ENCODE measurements at places on chromosomes 2 and 18.

GRCh38 chr2:235458839-235459273 is 35.0 kb upstream of the AGAP1 start:
- DNase-seq, result no peak

GRCh38 chr2:235669983-235670962 is 176.4 kb downstream of the AGAP1 start:
- no peak for DNase-seq

DNA sequence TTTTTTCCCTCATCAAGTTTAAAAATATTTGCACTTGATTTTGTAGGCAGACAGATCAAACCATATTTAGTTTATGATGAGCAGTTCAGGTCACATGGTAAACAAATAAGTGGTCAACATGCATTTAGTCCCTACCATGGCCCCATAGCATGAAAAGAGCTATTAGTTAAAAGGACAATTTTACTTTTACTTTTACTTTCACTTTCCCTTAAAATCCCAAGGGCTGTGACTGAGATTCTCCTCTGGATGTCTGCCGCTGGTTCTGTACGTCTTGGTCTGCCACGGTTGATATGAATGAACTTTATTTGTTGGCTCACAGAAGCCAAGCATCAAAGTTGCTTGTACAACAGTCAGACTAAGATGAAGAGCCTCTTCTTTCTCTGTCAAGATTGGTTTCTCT is 626.2 kb upstream of the CDH7 start:
- no peak for DNase-seq

- no peak for DNase-seq
Observed at GRCh38 chr2:219702796-219703545, 75.5 kb downstream of the SLC4A3 start.

DNA sequence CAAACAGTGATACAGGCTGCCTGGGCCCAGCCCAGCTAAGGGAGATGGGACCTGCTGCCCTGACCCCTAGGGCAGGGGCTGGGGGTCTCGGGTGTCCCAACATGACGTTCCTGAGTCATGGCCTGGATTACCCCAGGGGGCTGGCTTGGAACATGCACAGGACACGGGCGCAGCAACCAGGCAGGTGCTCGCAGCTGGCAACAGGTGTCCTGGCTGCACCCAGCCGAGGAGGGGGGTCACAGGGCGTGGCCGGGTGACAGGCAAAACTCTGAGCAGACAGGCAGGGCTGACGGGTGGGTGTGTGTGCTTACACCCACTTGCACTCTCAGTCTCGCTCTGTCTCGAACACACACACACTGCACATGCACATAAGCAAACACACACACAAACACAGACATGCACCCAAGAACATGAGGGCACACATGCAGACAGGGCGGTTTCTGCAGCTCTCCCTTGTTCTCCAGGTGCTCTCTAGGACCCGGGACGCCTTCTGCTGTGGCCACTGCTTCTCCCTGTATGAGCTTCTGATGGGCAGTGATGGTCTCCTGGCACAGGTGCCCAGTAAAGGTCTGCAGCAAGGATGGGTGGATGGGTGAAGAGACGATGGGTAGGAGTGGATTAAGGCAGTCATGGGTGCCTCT is 33.7 kb upstream of the TAF1B start:
- DNase-seq, result no peak

DNA sequence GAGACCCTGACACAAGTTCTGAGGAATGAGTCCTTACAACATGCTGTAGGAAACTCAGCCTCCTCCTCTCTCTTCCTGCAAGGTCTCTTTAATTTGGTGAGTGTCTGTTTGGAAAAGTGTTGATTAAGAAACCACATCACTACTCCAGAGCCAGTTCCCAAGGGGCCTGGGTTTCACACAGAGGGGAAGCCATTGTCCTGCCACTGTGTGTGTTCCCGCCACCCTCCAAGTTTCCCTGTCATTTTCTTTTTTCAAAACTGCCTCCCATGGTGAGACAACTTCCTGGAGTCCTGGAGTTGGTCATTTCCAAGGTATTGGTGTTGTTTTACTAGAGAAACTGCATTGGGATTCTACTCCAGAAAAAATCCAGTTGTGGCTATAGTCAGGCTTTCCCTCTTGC is 232.0 kb upstream of the PARD3B start:
- DNase-seq, result no peak

DNA sequence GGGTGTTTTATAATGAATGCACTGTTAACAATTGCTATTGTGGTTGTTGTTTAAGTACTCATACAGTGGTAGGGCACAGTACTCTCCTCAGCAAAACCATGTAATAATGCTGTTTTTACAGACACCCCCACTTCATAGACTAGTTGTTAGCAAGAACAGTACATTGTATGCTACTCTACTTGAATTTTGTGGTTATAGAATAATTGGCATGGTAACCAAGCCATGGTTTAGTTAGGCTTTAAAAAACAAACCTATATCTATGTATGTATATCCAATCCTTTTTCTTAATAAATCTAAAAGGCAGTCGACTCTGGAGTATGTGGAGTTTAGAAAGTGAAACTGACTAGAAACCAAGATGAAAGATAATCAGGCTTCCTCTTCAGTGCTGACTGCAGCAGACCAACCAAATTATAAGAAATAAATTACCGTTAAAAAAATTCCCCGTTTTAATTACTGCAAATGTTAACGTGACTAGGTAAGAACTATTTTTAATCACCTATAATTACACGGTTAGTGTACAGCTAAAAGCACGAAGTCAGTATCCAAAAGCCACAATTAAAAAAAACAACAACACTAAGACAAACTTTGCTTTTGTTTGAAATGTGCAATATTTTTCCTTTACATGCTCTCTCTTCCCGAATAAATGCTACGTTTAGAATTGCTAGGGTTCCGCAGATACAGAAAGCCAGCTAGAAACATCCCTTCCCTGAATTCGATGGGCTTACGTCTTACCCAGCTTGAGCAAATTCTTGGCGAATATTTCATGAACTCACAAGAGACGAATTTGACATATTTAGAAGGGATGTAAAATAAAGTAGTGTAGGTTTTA is 113.3 kb upstream of the SERTAD2 start:
- no peak for DNase-seq

DNA sequence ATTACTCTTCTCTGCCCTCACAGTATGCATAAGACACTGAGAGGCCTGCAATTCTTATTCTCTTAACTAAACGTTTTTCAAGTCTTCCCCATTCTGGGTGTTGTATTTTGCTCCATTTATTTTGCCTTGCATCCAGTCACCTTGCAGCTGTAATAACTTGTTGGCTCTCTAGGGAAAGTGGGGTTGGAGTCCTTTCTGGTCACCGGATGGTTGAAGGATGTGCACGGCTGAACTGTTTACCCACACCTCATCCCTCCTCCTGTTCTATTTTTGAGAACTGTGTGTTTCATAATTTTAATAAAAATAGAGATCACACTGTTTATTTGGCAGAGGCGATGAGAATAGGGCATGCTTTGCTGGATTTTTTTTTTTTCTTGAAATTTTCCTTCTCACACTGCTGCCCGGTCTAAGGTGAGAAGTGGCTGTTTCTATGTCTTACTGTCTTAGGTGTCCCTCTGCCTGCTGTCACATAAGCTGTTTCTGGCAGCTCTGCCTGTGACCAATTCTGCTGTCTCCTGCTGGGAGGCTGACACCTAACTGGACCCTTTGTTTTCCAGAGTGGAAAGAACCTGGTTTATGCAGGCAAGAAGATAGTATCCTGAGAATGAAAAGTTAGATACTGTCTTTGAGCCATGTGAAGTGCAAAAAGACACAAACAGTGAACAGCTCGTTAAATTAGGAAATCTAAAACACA is 342.6 kb downstream of the DPP10 start:
- DNase-seq, result no peak

DNA sequence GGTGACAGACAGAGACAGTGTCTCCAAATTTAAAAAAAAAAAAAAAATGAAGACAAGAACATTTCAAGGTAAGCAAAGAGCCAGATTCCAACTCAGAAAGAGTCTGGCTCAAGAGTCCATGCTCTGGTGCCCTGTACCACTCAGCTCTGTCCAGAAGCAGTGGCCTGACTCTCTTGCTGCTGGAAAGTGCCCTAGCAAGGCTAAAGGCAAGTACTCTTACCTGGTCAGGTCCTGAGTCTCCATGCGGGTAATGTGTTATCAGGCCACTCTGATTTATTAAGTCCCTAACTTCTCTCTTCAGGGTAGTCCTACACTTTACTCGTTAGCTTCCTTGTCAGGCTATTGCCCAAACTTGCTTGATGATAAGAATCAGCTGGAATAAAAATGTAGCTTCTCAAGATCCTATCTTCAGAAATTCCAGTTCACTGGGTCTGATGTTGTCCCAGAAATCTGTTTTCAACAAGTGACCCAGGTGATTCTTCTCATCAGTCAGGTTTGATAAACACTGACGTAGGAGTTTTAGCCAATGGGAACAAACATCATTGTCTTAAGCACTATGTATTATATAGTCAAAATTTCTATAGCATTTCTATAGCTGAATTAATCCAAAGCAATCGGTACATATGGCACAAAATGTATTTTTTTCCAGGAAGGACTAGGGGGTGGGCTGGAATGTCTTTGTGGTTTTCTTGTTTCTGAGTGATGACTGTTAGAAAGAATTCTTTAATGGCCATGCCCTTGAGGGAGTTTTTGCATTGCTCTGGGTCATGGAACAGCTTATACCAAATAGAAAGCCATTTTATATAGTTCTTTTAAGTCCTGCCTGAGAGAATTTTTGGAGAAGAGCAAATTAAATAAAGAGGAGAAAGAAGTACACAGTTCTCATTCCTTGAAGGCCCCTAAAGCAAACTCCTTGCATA is 139.9 kb upstream of the DNMT3A start:
- DNase-seq, result no peak

GRCh38 chr2:28709101-28709500 is 42.5 kb upstream of the PPP1CB start:
- DNase-seq, result no peak

DNA sequence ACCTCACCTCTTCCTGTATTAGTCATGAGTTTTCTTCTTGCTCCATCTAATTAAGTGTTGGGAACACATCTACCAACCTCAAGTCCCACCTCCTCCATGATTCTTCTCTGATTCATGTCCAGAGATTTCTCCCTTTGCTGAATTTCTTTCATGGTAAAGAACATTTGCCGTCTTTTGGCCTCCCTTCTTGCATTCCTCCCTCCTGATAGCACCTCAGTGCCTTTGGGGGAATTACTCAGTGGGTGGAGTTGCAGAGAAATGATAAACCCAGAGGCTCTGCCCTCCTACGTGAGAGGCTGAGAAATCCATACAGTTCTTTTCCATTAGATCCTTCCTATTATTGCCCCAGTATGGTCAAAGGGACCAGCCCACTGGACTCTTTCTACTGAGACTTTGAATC is 651.9 kb downstream of the SLC4A3 start:
- no peak for DNase-seq

GRCh38 chr2:228599781-228600180 is 418.3 kb upstream of the SPHKAP start:
- DNase-seq, result no peak

- no peak for DNase-seq
Observed at GRCh38 chr2:95344656-95345055, 47.5 kb downstream of the KCNIP3 start.

GRCh38 chr2:105747991-105748390 is 3.3 kb downstream of the NCK2 start:
- DNase-seq, result no peak

GRCh38 chr18:76317136-76317535 is 177.9 kb downstream of the ZNF516 start:
- DNase-seq, result no peak

- DNase-seq, result no peak
Observed at GRCh38 chr2:205915130-205915524, 170.8 kb downstream of the INO80D start.

DNA sequence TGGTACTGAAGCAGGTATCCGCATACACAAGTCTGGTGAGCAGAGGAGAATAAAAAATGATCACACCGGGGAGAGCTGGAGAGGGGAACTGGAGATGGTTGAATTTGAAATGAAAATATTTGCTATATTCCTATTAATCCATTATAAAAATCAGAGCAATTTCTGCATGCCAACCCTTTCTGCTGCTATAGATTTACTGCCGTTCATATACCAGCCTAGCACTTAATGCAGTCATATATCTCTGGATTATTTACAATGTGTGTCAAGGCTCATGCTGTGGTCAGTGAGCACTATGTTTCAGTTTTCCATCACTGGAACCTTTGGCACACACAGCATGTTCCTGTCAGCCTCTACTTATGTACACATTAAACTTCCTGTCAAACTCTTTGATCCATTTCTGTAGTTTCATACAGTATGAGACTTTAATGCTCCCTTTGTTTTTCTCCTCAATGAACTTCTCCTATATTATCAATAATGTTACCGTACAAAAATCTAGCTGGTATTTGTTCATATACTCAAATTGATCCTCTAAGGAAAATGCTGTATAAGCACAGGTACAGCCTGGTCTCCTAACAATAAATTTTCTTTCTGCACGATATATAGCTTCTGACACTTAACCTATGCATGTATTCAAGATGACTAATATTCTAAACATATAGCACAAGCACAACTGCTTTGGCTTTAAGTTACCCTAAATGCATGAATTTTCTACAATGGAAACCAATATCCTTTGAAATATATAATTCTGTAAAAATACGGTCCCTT is 36.7 kb downstream of the FANCL start:
- no peak for DNase-seq

DNA sequence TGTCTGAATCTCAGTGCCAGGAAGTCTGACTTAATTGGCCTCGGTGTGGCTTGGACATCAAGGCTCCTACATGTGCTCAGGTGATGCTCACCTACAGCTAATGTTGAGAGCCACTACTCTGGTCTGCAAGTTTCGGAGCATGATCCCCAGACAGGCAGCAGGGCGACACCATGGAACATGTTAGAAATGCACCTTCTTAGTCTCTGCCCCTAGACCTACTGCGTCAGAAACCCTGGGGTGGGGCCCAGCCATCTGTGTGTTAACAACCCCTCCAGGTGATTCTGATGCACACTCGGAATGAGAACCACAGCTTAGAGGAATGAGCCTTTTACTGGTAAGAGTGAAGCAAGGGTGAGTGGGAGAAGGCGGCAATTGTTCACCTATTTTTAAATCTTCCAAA is 86.9 kb upstream of the NABP1 start:
- DNase-seq, result no peak

- DNase-seq, result no peak
Observed at GRCh38 chr18:70332694-70333093, 43.8 kb downstream of the SOCS6 start.

DNA sequence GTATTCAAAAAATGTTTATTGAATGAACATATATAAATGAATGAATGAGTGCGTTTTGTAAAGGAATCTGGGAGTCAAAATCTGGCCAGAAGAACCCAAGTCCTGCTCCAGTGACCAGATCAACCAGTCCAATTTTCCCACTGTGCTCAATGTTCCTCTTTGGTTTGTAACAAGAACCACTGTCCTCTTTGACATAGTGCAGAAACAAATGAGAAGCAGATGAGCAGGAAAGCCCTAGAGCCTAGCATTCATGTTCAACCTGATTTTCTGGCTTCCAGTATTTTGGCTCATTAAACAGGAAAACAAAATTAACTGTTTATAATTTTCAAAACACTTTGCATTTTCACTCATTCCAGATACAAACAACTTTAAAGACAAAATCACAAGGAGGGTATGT is 23.2 kb downstream of the FAM124B start:
- no peak for DNase-seq

GRCh38 chr2:196853301-196854087 is 44.3 kb upstream of the C2orf66 start:
- no peak for DNase-seq

All from activated T-cell treated with anti-CD3 and anti-CD28 coated beads for 4 hours (primary cell).